Esophagus muscularis mucosa (tissue), 4 donors: ENCODE measurements at places on chromosomes 11 and 22. TPM values are rescaled to one million over a fixed set of nuclear protein-coding genes. Genes with fewer than 3 reads are reported as not detected.
A peak's percentile ranks its signal among the peaks of the same experiment; 100 is the strongest.

DNA sequence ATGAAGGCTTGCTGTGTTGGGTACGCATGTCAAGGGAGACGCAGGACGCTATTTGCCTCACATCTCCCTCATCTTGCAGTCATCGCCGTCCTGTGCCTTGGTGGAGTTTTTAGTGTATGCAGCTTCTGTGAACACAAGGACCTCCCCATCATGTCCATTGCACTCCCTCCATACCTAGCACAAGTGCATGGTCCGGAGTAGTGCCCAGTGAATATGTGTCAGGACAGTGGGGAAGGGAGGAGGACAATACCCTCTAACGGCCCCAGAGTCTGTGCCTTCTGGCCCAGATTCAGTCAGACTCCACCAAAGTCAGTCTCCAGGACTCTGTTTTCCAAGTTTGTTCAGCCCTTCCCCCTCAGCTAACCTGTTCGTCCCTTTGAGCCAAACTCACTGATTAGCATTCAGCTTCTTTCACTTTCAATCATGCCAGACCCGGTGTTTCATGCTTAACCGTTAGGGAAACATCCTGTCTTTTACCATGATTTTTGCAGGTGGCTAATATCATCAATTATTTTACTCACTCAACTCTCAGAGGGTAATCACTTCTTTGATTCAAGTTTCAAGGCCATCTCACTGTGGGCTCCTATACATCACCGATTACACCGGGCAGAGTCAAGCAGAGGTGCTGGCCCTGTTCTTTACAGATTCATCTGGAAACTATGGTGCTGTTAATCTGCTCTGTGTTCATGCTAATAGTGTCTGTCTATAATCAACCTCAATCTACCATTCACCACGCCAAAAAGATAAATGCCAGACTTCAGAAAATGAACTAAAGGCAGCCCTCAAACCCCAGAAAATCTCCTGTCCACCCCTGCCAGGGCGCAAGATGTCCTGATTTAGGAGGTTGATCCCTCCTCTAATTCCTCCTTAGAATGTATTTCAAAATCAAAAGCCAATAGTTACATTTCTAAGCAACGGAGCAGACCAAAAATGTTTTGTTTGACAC is 156.5 kb downstream of the RRAS2 start:
- H3K36me3 ChIP-seq = no peaks in the 10 kb centered on the region
- DNase-seq = no peak
- no peak overlapping the region for H3K4me3 ChIP-seq
- H3K4me1 ChIP-seq = no peaks in the 10 kb centered on the region

- H3K27me3 ChIP-seq = no peaks in the 10 kb centered on the region
- no peak for DNase-seq
- H3K4me1 ChIP-seq = no peaks in the 10 kb centered on the region
- no peak overlapping the region for H3K4me3 ChIP-seq
- H3K27ac ChIP-seq = no peak overlapping the region
Measured at GRCh38 chr22:35292786-35293185, 6.9 kb upstream of the TOM1 start.

DNA sequence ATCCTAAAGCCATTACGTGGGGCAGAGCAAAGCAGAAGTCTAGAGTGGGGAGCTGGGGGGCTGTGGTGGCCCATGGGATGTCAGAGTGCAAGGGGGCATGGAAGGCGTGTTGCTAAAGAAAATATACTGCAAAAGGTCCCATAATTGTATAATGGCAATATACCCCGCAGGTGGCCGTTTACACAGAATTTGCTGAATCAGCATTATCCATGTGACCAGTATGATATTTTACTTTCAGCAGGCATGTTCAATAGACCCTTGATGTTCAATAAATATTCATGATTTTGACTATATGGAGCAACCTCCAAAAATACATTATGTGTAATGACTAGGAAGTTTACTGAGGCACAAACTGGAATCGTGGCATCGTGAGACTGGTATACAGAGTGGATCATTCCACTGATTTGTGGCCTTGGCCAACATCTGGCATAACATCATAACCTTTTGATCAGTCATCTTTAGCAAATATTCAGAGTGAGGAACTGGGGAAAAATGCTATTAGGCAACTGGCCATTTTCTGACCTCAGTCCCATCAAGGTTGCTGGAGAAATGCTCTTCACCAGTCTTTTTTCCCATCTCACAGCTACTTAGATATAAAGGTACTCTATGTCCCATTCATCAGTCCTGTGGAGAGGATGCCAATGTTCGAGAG is 29.3 kb upstream of the PPP2R1B start:
- H3K36me3 ChIP-seq = no peaks in the 10 kb centered on the region
- H3K4me3 ChIP-seq = no peak overlapping the region
- peaks cover 18% of the 10 kb centered on the region for H3K4me1 ChIP-seq
- no peaks in the 10 kb centered on the region for H3K27me3 ChIP-seq
- DNase-seq = no peak

DNA sequence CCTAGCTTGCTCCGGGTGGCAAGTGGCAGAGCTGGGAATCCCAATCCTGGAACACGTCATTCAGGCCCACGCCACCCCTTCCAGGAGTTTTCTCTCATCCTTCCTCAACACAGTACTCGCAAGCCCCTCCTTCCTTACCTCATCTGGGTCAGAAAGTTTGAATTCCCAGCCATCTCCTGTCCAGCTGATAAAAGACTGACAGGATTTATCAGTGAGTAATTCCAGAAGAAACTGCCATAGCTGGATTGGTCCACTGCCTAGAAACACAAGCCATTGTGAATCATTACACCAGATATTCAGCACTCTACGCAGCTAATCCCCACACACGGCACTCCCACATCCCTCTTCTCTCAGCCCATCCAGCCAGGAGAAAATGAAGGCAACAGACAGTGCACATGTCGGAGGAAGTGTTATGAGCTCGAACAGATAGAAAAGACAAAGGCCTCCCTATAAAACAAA is 124.0 kb downstream of the ETS1 start:
- H3K4me3 ChIP-seq = no peak overlapping the region
- peak; percentile 81 for DNase-seq
- H3K4me1 ChIP-seq = peaks cover 58% of the 10 kb centered on the region
- H3K36me3 ChIP-seq = peaks cover 76% of the 10 kb centered on the region

- H3K4me1 ChIP-seq = no peaks in the 10 kb centered on the region
- no peak overlapping the region for H3K4me3 ChIP-seq
- H3K36me3 ChIP-seq = no peaks in the 10 kb centered on the region
- DNase-seq = no peak
- no peaks in the 10 kb centered on the region for H3K27me3 ChIP-seq
- H3K27ac ChIP-seq = no peak overlapping the region
Measured at GRCh38 chr11:34897171-34897870, 18.9 kb downstream of the APIP start.

- DNase-seq = no peak
- peaks cover 27% of the 10 kb centered on the region for H3K27me3 ChIP-seq
- no peak overlapping the region for H3K4me3 ChIP-seq
- peaks cover 58% of the 10 kb centered on the region for H3K4me1 ChIP-seq
- H3K36me3 ChIP-seq = no peaks in the 10 kb centered on the region
Measured at GRCh38 chr11:45662096-45662664, 3.2 kb downstream of the CHST1 start.

DNA sequence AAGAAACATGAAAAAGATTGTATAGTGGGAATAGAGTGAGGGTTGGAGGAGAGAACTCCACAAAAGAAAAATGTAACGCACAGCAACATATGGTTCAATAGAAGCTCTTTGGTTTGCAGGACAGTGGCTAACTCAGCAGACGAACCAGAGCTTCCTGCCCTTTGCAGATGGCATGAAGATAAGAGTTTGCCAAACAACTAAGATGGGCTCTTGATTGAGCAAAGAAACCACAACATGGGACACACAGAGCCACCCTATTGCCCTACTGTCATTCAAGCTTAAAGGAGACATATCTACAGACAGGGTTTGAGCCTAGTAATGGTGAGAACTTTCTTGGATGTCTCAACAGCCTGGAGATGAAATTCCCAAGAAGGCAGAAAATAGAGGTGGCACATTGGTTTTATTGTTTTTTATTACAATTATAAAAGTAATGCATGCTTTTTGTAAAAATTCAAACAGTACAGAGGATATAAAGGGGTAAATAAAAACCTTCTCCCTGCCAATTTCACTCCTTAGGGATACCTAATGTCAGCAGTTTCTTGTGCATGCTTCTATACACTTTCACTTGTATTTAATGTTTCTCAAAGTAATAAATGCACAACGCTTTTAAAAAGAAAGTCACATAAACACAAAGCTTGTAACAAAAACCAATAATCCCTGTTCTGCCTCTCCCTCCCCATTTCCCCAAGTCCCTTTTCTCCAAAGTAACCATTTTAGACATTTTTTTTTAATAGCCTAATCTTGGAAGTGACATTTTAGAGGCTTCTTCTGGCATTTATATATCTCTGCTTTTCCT is 63.7 kb downstream of the COPB1 start:
- H3K4me1 ChIP-seq = no peaks in the 10 kb centered on the region
- H3K4me3 ChIP-seq = no peak overlapping the region
- no peak for DNase-seq
- H3K36me3 ChIP-seq = no peaks in the 10 kb centered on the region
- no peak overlapping the region for H3K27ac ChIP-seq
- no peaks in the 10 kb centered on the region for H3K27me3 ChIP-seq

- no peak for DNase-seq
- no peak overlapping the region for H3K4me3 ChIP-seq
- H3K27me3 ChIP-seq = no peaks in the 10 kb centered on the region
- H3K27ac ChIP-seq = peak overlapping the region; percentile 61
- peaks cover 16% of the 10 kb centered on the region for H3K4me1 ChIP-seq
- peaks cover 2% of the 10 kb centered on the region for H3K36me3 ChIP-seq
Measured at GRCh38 chr11:111814557-111815320, 48.5 kb upstream of the PPP2R1B start.

GRCh38 chr11:130478204-130478701 is 29.8 kb downstream of the ADAMTS15 start:
- peak overlapping the region; percentile 75 for H3K27ac ChIP-seq
- H3K4me3 ChIP-seq = no peak overlapping the region
- H3K4me1 ChIP-seq = peaks cover 38% of the 10 kb centered on the region

GRCh38 chr11:64633555-64634159 is 42.6 kb downstream of the SLC22A12 start:
- no peak overlapping the region for H3K4me3 ChIP-seq
- H3K27ac ChIP-seq = no peak overlapping the region
- no peaks in the 10 kb centered on the region for H3K36me3 ChIP-seq
- H3K4me1 ChIP-seq = peaks cover 20% of the 10 kb centered on the region

GRCh38 chr11:46391578-46392420 is at the start of gene CHRM4:
TSS of gene CHRM4 (minus strand) at chr11:46391776. CDS start at chr11:46386557, 5,219 bp downstream.
- peaks cover 34% of the 10 kb centered on the region for H3K4me1 ChIP-seq
- no peak within 1 kb of the TSS for H3K27ac ChIP-seq
- peaks cover 11% of the 10 kb centered on the region for H3K36me3 ChIP-seq
- H3K27me3 ChIP-seq = peaks cover 25% of the 10 kb centered on the region
- DNase-seq = no peak

- no peaks in the 10 kb centered on the region for H3K4me1 ChIP-seq
- no peaks in the 10 kb centered on the region for H3K27me3 ChIP-seq
- DNase-seq = no peak
Measured at GRCh38 chr11:93458286-93458685, 84.9 kb downstream of the SMCO4 start.

DNA sequence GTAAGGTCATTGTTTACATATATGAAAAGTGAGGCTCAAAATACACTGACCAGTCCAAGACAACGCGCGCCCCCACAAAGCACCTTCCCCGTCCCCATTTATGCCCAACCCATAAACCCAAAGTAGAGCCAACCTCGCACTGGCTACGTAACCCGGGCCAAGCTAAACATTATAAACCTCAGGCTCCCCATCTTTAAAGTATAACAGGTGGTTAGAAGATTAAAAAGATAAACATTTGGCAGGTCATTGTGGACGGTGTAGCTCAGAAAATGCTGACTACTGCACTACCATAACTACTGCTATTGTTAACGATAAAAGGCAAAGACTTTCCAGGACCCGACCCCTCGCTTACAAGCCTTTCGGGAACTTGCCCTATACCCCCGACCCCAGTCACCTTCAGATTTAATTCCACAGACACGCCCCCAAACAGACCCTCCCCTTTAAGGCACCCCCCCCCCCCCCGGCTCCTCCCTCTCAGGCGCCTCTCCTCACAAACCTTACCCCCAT is 470 bp downstream of the NUMA1 start:
- H3K27me3 ChIP-seq = no peaks in the 10 kb centered on the region
- H3K4me1 ChIP-seq = peaks cover 34% of the 10 kb centered on the region
- H3K27ac ChIP-seq = peak overlapping the region; percentile 90
- no peaks in the 10 kb centered on the region for H3K36me3 ChIP-seq
- peak overlapping the region; percentile 80 for H3K4me3 ChIP-seq

- DNase-seq = no peak
- peaks cover 5% of the 10 kb centered on the region for H3K4me1 ChIP-seq
- no peak overlapping the region for H3K4me3 ChIP-seq
- no peak overlapping the region for H3K27ac ChIP-seq
- H3K36me3 ChIP-seq = no peaks in the 10 kb centered on the region
- no peaks in the 10 kb centered on the region for H3K27me3 ChIP-seq
Measured at GRCh38 chr11:59941091-59941490, 2.9 kb downstream of the OOSP1 start.

DNA sequence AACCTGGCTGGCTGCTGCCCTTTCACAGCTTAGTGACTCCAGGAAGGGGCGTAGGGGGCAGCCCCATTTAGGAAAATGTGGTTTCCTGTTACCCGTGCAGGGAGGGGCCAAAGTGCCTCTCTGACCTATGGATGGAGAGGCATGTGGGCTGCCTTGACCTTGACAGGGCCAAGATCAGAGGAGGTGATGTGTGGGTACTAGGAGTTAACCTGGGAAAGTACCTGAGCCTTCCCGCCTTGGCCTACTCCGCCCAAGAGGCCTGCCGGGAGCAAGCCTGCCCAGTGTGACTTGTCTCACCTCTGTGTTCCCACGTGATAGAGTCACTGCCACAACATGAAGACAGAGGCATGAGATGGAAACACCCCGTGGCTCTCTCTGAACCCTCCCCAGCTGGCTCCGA is 33.4 kb downstream of the GRAMD4 start:
- H3K4me3 ChIP-seq = no peak overlapping the region
- DNase-seq = no peak
- peaks cover 9% of the 10 kb centered on the region for H3K36me3 ChIP-seq
- H3K27me3 ChIP-seq = no peaks in the 10 kb centered on the region
- no peak overlapping the region for H3K27ac ChIP-seq

- no peaks in the 10 kb centered on the region for H3K36me3 ChIP-seq
- no peak overlapping the region for H3K27ac ChIP-seq
- H3K4me1 ChIP-seq = no peaks in the 10 kb centered on the region
Measured at GRCh38 chr11:70944636-70945035, 307.7 kb downstream of the SHANK2 start.

The UPK3A gene
- total RNA-seq = not detected

The INS gene
- total RNA-seq = not detected

The TMEM191C gene
- total RNA-seq = not detected

The EFCAB6 gene
- total RNA-seq = 3.4 TPM

The SLC7A4 gene
- 0.42 TPM for total RNA-seq

The IGLL5 gene
- 0.39 TPM for total RNA-seq

The CCDC73 gene
- not detected for total RNA-seq

The SLC22A6 gene
- total RNA-seq = not detected
